ENCODE measurements at places on chromosomes 12 and 14.

- no peaks in the 10 kb centered on the region for H3K4me1 ChIP-seq
- no peaks in the 10 kb centered on the region for H3K36me3 ChIP-seq
- no peaks in the 10 kb centered on the region for H3K27me3 ChIP-seq
- no peak overlapping the region for H3K4me3 ChIP-seq
Observed at GRCh38 chr12:38713294-38713693, 192.1 kb downstream of the CPNE8 start.

GRCh38 chr14:59183150-59183549 is 5.3 kb upstream of the DAAM1 start:
- no peaks in the 10 kb centered on the region for H3K4me1 ChIP-seq
- no peaks in the 10 kb centered on the region for H3K36me3 ChIP-seq
- DNase-seq: no peak
- no peak overlapping the region for H3K4me3 ChIP-seq
- H3K27ac ChIP-seq: no peak overlapping the region
- H3K27me3 ChIP-seq: no peaks in the 10 kb centered on the region

- no peak overlapping the region for H3K4me3 ChIP-seq
- H3K27me3 ChIP-seq: no peaks in the 10 kb centered on the region
- H3K4me1 ChIP-seq: no peaks in the 10 kb centered on the region
- no peaks in the 10 kb centered on the region for H3K36me3 ChIP-seq
Observed at GRCh38 chr14:75222208-75222701, 45.8 kb upstream of the TMED10 start.

GRCh38 chr14:23633160-23633701 is 2.9 kb upstream of the DHRS2 start:
- H3K4me1 ChIP-seq: peaks cover 9% of the 10 kb centered on the region
- H3K4me3 ChIP-seq: no peak overlapping the region
- H3K27ac ChIP-seq: no peak overlapping the region
- no peaks in the 10 kb centered on the region for H3K27me3 ChIP-seq
- H3K36me3 ChIP-seq: no peaks in the 10 kb centered on the region

GRCh38 chr14:54312166-54312801 is 84.5 kb upstream of the CDKN3 start:
- DNase-seq: no peak
- H3K4me3 ChIP-seq: no peak overlapping the region
- H3K4me1 ChIP-seq: no peaks in the 10 kb centered on the region
- no peak overlapping the region for H3K27ac ChIP-seq
- H3K36me3 ChIP-seq: no peaks in the 10 kb centered on the region
- H3K27me3 ChIP-seq: no peaks in the 10 kb centered on the region

GRCh38 chr12:9343731-9344130 is 135.5 kb upstream of the PZP start:
- H3K27ac ChIP-seq: no peak overlapping the region
- no peaks in the 10 kb centered on the region for H3K36me3 ChIP-seq
- no peaks in the 10 kb centered on the region for H3K4me1 ChIP-seq
- no peak overlapping the region for H3K4me3 ChIP-seq

All from kidney (tissue), 22 donors.